Hematopoietic multipotent progenitor cell (in vitro differentiated cells): ENCODE measurements at places on chromosomes 1 and 21. TPM values are rescaled to one million over a fixed set of nuclear protein-coding genes. Genes with fewer than 3 reads are reported as not detected.

DNA sequence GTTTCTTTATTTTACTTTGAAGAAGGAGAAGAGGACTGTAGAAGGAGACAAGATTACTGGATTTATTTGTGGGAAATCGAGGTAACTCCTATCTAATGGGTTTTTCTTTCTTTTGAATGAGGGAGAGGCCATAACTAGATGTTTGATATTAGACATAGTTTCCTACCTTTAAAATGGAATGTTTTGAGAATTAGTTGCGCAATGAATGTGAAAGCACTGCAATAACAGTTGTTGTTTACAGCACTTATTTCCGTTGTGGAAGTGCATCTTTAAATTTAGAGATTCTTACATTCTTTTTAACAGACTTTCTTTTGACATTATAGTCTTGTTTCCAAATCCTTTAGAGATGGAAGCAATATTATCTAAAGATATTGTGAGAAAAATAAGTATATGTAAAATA lies 229.0 kb downstream of the SRGAP2C start:
- no peak for DNase-seq

- no peak for DNase-seq
Observed at GRCh38 chr21:34252751-34253150, 111.1 kb upstream of the KCNE2 start.

DNA sequence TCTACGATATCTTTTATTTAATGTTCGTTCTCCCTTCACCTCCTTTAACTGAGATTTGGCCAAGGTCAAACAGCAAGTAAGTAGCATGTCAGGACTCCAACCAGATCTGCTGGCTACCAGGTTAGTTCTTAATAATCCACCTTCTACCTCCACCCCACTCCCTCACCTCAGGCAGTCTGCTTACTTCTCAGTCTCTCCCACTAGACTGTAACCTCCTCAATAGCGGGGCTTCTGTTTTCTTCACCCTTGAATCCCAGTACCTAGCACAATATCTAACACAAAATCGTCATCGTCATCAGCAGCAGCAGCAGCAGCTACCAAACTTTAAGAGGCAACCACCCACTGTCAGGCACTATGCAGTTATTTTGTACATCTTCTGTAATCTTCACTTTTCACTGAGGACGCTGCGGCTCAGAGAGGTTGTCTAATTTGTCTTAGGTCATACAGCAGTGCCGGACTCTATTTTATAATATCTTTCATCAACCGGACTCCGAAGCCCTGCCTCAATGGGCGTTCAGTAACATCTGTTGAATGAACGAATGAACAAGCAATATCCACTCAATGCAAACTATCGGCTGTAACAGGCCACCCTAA lies 859 bp upstream of the MAGI3 start:
- DNase-seq: no peak

- no peak for DNase-seq
Observed at GRCh38 chr1:193284219-193284618, 97.8 kb upstream of the B3GALT2 start.

- no peak for DNase-seq
Observed at GRCh38 chr1:37764414-37764825, 500 bp downstream of the EPHA10 start.

GRCh38 chr1:234628089-234628488 lies 18.1 kb upstream of the IRF2BP2 start:
- no peak for DNase-seq

DNA sequence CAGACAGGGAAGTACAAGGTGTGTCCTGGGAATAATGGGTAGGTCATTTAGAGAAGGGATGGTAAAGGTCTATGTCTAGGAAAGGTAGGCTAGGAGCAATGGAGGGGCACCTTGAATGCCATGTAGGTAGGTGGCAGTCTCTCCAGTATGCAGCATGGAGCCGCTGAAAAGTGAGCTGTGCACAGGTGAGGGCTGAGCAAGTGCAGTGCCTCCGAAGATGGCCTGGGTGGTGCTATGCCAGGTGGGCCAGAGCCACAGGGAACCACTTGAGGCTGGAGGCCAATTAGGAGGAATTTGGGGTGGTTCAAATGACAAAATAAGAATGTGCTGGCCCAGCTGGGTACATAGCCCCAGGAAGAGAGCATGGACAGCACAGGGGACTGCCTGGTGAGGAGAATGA lies 25.0 kb downstream of the RNU5D-1 start:
- DNase-seq: no peak

GRCh38 chr1:41475859-41476567 lies 8.5 kb downstream of the EDN2 start:
- no peak for DNase-seq

Gene TBCE
- 11.8 TPM for total RNA-seq
